ENCODE measurements at places on chromosomes 5 and 9. TPM values are rescaled to one million over a fixed set of nuclear protein-coding genes. Genes with fewer than 3 reads are reported as not detected.

FOXD4 gene
- not detected for total RNA-seq

ENTREP1 gene
- total RNA-seq: 5.3 TPM

ECM2 gene
- total RNA-seq: 17.8 TPM

ASPN gene
- 1.7 TPM for total RNA-seq

PCDHGA11 gene
- 2.9 TPM for total RNA-seq

ANGPTL2 gene
- 3.0 TPM for total RNA-seq

IL17B gene
- 3.4 TPM for total RNA-seq

HAVCR1 gene
- not detected for total RNA-seq

PCDHB9 gene
- 0.52 TPM for total RNA-seq

SKP2 gene
- 21.4 TPM for total RNA-seq

FLT4 gene
- 9.7 TPM for total RNA-seq

DNA sequence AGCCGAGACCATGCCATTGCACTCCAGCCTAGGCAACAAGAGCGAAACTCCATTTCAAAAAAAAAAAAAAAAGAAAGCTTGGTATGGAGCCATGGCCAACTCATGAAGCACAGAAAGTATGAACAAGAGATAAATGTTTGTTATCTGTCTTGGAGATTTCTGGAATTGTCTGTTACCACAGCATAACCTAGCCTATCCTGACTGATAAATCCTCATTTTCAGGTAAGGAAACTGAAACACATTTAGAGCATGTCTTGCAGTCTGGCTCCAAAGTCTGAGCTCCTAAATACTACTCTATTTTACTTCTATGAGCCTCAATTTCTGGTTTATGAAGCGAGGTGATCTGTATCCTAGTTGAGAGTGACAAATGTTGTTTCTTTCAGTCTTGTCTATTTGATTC is 68.3 kb upstream of the SLC44A1 start:
- H3K27ac ChIP-seq: no peak overlapping the region
- no peaks in the 10 kb centered on the region for H3K27me3 ChIP-seq
- H3K4me3 ChIP-seq: no peak overlapping the region
- no peaks in the 10 kb centered on the region for H3K36me3 ChIP-seq
- peaks cover 2% of the 10 kb centered on the region for H3K4me1 ChIP-seq

- H3K4me3 ChIP-seq: peak overlapping the region; percentile 52
- H3K4me1 ChIP-seq: peaks cover 42% of the 10 kb centered on the region
- H3K27ac ChIP-seq: peak overlapping the region; percentile 99
- H3K27me3 ChIP-seq: no peaks in the 10 kb centered on the region
- peaks cover 8% of the 10 kb centered on the region for H3K36me3 ChIP-seq
These were observed 1.2 kb downstream of the GOLPH3 start for GRCh38 chr5:32172923-32173266.

DNA sequence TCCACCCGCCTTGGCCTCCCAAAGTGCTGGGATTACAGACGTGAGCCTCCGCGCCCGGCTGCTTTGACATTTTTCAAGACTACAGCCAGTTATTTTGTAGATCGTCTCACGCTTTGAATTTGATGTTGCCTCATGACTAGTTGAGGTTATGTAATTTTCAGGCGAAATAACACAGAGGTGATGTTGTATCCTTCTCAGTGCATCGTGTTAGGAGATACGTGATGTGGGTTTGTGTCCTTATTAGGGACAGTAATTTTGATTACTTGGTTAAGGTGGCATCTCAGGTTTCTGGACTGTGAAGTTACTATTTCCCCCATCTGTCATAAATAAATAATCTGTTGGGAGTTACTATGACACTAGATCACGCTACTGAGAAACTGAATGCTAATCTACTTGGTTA is 25.0 kb downstream of the CTNNA1 start:
- no peaks in the 10 kb centered on the region for H3K4me1 ChIP-seq
- H3K36me3 ChIP-seq: peaks cover 8% of the 10 kb centered on the region
- no peak for DNase-seq
- no peak overlapping the region for H3K27ac ChIP-seq
- no peaks in the 10 kb centered on the region for H3K27me3 ChIP-seq

GRCh38 chr9:72533322-72533721 is 11.9 kb downstream of the TMC1 start:
- no peak for DNase-seq
- H3K4me3 ChIP-seq: no peak overlapping the region
- no peaks in the 10 kb centered on the region for H3K4me1 ChIP-seq
- H3K27me3 ChIP-seq: no peaks in the 10 kb centered on the region

DNA sequence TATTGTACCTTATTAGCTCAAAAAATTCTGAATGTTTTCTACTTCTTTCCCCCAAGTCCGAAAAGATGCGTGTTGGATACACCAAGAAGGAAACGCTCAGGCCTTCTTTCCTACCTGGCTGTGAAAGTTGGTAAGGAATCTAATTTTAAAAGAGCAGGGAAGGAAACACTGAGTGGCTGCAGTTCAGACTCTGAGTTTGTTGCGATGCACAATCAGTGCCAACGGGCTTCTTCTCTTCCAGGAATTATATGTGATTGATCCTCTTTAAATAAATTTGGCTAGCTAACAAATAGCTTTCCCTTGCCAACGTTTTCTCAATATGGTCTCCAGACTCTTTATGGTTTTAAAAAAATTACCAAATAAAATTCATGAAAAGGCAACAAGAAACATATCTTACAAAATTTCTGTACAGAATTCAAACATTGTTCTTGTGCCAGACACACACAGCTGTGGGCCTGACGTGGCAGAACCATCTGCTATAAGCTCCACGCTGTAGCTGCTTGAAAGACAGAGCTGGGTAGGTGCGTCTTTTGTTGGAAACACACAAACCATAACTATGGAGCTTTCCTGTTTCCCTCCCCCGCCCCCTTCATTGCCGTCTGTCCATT is 493.1 kb downstream of the ZNF608 start:
- H3K36me3 ChIP-seq: no peaks in the 10 kb centered on the region
- H3K27me3 ChIP-seq: no peaks in the 10 kb centered on the region
- no peaks in the 10 kb centered on the region for H3K4me1 ChIP-seq
- no peak overlapping the region for H3K4me3 ChIP-seq
- no peak for DNase-seq
- H3K27ac ChIP-seq: no peak overlapping the region

DNA sequence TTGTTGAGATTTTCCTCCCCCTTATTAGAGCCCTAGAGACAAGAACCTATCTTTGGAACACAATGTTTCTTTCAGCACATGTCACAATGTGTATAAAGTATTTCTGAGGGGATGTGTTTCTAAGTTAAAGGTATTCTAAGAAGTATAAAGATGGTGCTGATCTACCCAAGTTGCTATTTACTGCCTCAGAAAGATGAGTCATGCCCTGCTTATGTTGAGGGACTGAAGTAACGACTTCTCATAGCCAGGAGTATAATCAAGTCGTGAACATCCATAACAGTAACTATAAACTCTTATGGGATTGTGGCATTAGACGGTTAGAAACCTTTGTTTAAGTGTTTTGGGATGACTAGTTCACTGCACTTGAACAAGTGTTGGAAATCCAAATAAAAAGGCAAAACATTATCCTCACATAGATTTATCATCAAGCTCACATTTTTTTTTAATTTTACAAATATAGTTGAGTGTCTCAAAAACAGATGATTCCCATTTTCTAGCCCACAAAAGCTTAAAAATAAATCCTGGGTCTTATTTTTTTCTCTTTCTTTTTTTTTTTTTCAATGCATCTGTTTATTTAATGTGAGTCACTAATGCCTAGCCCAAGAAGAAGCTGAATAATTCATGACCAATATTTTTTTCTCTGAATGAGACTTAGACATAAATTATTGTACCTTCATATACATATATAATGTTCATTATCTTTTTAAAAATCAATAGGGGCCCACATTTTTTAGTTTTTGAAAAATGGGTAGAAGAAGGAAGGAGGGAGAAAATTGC is 12.2 kb upstream of the TMEM252 start:
- no peak overlapping the region for H3K27ac ChIP-seq
- no peaks in the 10 kb centered on the region for H3K36me3 ChIP-seq
- H3K27me3 ChIP-seq: no peaks in the 10 kb centered on the region

- no peak overlapping the region for H3K27ac ChIP-seq
- no peaks in the 10 kb centered on the region for H3K36me3 ChIP-seq
- DNase-seq: no peak
- H3K4me3 ChIP-seq: no peak overlapping the region
- no peaks in the 10 kb centered on the region for H3K27me3 ChIP-seq
These were observed 56.4 kb downstream of the MYO10 start for GRCh38 chr5:16879650-16880049.

DNA sequence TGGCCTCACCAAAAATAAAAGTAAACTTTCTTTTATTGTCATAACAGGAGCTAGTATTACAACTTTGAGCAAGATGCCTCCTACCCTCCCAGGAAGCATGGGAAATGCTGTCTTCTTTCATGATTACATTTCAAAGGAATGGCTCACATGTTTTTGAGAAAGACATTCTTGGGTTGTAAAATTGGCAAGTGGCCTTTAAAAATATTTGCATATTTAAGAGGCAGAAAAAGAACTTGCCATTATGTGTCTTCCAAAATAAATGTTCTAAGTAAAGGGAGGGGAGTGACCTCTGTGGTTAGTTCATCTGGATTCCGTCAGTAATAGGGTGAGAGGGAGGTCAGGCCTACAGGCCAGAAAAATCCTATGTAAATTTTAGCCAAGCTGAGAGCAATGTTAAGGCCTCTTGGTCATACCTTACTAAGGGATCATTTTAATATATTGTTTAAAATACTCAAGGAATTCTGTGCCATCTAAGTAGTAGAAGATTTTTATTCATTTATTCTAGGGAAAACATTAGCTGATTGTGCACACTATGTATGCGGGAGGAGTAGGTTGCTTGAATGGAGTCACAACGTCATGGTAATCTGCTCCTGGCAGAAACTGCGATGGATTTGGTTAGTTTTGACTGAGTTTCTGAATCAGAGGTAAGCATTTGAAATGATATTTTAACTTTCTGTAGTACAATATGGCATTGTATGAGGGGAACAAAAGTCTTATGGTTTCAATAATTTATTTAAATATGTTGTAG is 1485.7 kb upstream of the CDH9 start:
- H3K4me1 ChIP-seq: no peaks in the 10 kb centered on the region
- no peaks in the 10 kb centered on the region for H3K36me3 ChIP-seq
- H3K27me3 ChIP-seq: no peaks in the 10 kb centered on the region
- H3K4me3 ChIP-seq: no peak overlapping the region

- no peak for DNase-seq
- H3K4me1 ChIP-seq: no peaks in the 10 kb centered on the region
- no peaks in the 10 kb centered on the region for H3K36me3 ChIP-seq
- no peaks in the 10 kb centered on the region for H3K27me3 ChIP-seq
- no peak overlapping the region for H3K27ac ChIP-seq
These were observed 39.3 kb upstream of the CDH12 start for GRCh38 chr5:22892441-22892840.

GRCh38 chr5:176737746-176738636 is 72.4 kb upstream of the UNC5A start:
- no peaks in the 10 kb centered on the region for H3K4me1 ChIP-seq
- H3K4me3 ChIP-seq: no peak overlapping the region
- no peak overlapping the region for H3K27ac ChIP-seq
- H3K27me3 ChIP-seq: peaks cover 6% of the 10 kb centered on the region
- no peaks in the 10 kb centered on the region for H3K36me3 ChIP-seq
- no peak for DNase-seq

DNA sequence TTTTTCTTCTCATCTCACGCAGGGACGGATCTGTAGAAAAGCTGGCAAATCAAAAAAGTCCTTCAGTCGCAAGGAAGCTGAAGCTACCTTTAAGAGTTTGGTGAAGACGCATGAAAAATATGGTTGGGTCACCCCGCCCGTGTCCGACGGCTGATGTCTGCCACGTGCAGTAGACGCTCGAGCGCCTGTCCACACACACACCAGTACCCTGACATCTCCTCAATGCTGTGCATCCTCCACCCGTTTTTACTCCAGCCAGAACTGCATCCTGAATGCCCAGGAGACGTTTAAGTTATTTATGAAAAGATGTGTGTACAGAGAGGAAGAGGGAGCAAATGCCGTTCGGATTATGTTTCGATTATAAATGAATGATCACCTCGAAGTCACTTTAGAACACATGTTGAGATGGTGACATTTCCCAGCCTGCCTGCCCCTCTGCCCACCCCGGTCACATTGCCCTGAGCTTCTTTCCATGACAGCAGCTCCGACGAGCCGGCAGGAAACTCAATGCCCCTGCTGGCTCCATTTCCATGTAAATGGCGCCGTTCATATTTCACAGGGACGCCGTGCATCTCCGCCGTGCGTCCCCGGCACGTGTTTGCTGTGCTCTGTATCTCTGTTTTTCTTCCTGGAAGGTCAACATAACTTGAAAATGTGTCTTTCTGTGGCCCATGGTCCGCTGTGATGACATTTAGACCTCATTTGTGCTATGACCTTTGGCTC is 42.7 kb downstream of the UBE2QL1 start:
- no peaks in the 10 kb centered on the region for H3K27me3 ChIP-seq
- DNase-seq: no peak
- H3K4me3 ChIP-seq: no peak overlapping the region

DNA sequence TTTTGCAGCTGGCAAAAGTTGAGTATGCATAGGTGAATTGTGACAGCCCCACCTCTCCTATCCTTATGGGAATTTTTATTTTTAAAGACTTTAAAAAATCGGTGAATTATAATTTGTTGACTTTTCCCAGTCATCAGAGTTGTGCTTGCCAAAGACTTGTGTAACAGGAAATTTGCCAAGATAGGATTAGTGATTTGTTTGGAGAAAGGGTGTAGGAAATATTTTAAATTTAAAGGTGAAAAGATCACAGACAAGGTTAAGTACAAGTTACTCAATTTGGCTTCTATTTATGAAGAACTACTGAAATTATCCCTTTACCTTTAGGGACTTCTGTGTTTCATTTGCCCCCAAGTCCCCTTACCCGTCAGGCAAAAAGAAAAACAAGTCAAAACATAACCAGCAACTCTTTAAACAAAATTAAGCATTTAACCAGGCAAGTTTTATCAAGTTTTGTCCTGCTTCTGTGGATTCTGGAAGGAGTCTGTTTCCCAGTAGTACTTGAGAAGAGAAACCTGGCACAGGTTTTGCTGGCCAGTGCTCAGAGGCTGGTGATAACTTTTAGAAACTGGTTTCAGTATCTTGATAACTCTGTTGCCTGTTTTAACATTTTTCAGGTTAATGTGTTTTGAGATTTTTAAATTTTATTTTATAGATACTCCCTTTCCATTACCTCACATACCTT is 285.4 kb downstream of the MAST4 start:
- H3K27ac ChIP-seq: peak overlapping the region; percentile 34
- no peaks in the 10 kb centered on the region for H3K36me3 ChIP-seq
- peaks cover 10% of the 10 kb centered on the region for H3K4me1 ChIP-seq
- H3K27me3 ChIP-seq: no peaks in the 10 kb centered on the region
- DNase-seq: no peak

DNA sequence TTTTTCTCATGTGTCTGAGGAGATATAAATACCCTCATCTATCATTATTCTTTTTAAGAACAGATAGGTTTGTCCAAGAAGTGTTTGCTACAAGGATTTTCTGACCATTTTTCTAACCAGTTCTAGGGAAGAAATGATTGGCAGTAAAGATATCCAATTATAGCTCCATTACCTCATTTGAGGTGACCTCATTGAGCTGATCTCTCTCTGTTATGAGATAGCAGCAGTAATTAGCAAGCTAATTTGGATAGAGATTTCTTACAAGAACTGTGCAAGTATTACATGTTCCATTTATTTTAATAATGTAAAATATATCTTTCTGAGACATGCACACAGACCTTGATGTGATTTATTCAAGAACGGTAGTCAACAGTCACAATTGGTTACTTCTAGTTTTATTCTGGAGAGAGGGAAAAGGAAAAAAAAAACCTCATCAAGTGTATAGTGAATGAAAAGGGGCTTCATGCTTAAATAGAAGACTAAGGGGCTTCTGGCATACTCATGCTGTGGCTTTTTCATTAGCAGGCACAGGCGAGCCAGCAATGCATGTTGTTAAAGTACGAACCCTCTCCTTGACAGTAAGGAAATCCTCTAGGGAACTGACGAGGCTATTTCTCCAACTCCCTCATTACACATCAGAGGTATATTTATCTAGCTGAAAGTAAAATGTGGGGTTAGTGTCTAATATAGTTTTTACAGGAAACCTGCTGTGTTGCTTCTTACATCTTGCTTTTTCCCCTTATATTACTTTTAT is 127.3 kb downstream of the NUDT12 start:
- H3K27ac ChIP-seq: no peak overlapping the region
- H3K4me1 ChIP-seq: no peaks in the 10 kb centered on the region
- no peak overlapping the region for H3K4me3 ChIP-seq
- DNase-seq: no peak
